ENCODE measurements at places on chromosomes 3 and 15. TPM values are rescaled to one million over a fixed set of nuclear protein-coding genes. Genes with fewer than 3 reads are reported as not detected.

Gene KBTBD8
- total RNA-seq: 0.48 TPM

Gene TFRC
- total RNA-seq: 90.1 TPM

Gene RPL39L
- total RNA-seq: 45.8 TPM

Gene IL12A
- total RNA-seq: 0.94 TPM

Gene ARGFX
- total RNA-seq: not detected

Gene MME
- not detected for total RNA-seq

Gene POLG
- total RNA-seq: 63.1 TPM

Data from A549 treated with ZK216348 at 1 μM for 4 hours (cell line).